ENCODE measurements at places on chromosomes 3 and 15. TPM values are rescaled to one million over a fixed set of nuclear protein-coding genes. Genes with fewer than 3 reads are reported as not detected.

DNA sequence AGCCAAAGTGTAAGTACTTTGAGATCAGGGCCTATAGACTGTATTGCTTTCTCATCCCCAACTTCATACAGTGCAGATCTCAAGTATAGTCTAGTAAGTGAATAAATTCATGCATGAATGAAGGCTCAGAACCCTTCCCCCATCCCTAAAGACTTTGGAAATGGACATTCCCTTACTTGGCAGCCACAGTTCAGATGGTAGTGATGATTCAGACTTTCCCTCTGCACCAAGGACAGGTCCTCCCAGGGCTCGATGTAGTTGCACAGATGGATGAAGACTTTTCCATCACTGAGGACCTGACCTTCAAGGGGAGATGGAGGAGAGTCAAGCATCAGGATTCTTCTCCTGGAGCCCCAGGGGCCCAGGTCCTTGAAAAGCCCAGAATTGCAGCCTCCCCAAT is 4.6 kb downstream of the TIMP4 start:
- DNase-seq = no peak

DNA sequence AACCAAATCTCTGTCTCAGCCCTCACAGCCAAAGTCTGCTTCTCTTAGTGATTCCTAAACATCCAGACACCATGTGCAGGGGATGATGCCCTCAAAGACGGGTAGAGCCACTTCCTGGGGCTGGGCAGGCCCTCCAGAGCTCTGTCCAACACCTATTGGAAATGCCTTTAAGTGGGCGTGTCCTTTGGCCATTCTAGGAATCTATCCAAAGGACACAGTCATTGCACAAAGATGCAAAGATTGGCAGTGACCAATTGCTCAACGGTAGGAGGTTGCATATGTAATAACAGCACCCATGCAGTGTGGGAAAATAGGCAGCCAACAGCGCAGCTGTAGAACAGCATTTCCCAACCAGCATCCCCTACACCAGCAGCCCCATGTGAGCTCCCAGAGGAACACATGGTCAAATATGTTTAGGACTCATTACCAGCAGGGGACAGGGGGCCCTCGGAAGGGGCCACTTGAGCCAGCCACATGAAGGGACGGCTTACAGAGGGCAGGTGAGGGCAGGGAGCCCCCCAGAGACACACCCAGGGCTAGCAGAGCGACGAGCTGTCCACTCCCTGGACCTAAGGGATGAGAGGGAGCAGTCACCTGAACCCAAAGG is 142.8 kb upstream of the IQSEC1 start:
- no peak for DNase-seq

DNA sequence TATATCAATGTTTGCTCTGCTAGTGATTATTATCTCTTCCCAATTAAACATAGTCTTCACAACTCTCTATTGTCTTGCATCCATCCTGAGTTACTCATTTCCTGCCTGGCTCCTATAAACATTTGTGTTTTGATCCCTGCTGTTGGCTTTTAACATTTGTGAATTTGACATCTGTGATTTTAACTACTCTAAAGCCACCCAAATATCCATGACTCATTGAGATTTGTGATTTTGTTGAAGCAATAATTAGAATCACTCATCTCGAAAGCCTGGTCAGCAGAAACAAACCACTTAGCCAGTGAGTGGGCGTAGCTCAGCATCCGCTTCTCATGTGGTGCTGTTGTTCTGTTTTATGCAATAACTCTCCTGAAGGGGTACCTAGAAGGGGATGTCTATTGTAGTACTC is 174.3 kb upstream of the ZBTB20 start:
- DNase-seq = no peak

- no peak for DNase-seq
Measured at GRCh38 chr3:129958755-129959154, 15.8 kb upstream of the TRH start.

DNA sequence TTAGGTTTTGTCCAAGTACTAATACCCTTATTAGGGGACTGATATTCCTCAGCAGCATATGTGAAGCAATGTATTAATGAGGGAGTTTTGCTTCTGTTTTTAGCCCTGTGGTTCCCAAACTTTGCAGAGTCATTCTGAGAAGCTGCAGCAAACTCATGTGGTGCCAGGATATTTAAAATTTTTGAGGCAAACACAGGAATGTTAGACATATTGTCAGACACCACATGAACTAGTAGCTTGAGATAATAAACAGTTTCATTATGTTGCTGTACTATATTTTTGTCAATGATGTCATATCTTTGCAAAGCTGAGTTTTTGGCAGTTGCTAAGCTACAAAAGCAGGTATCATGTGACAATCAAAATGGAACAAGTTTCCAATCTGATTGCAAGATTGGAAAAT is 36.6 kb downstream of the ATP6V1A start:
- DNase-seq = peak; percentile 2

DNA sequence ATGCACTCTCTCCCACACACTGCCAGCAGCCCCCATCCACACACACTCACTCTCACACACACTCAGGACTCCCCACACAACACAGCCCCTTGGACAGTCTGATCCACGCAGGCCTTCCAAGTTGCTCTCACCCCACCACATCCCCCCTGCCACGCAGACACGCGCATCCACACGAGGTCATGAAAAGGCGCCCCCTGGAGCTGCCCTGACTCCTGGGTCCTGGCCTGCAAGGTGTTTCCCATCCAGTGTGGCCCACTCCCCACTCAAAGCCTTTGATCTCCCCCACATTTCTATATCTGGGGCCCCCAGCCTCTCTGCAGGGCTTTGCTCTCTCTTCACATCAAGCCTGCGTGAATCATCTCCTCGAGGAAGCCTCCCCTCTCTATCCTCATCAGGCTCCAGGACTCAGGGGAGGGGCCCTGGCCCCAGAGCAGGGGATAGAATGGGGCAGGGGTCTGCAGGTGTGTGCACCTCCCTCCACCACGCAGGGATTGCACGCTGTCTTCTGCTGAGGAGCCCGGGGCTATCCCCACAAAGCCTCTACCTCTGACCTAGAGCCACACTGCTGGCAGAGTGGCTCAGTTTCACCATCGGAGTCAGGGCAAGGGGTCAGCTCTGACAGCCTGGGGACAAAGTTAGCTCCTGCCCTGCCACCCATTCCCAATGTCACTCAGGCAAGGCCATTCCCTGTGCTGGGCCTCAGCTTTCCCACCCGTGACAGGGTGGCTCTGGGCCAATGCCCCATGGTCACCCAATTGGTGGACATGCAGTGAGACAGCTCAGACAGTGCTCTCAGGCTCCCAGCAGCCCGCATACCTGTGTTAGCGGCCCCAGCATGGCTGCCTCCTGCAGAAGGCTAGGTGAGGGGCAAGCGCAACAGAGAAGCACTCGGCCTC is 6.4 kb downstream of the MYL3 start:
- no peak for DNase-seq

DNA sequence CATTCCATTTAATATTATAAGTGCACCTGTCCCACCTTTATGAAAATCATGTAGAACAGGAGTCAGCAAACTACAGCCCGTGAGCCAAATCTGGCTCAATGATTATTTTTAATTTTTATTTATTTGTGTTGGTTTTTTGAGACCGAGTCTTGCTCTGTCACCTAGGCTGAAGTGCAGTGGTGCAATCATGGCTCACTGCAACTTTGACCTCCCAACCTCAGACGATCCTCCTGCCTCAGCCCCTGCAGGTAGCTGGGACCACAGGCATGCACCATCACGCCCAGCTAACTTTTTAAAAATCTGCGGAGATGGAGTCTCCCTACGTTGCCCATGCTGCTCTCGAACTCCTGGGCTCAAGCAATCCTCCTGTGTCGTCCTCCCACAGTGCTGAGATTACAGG is 42.0 kb downstream of the MYO1E start:
- DNase-seq = no peak

DENND6A gene
- total RNA-seq = 25.7 TPM

- DNase-seq = no peak
Measured at GRCh38 chr3:106172780-106173179, 304.0 kb upstream of the CBLB start.

DNA sequence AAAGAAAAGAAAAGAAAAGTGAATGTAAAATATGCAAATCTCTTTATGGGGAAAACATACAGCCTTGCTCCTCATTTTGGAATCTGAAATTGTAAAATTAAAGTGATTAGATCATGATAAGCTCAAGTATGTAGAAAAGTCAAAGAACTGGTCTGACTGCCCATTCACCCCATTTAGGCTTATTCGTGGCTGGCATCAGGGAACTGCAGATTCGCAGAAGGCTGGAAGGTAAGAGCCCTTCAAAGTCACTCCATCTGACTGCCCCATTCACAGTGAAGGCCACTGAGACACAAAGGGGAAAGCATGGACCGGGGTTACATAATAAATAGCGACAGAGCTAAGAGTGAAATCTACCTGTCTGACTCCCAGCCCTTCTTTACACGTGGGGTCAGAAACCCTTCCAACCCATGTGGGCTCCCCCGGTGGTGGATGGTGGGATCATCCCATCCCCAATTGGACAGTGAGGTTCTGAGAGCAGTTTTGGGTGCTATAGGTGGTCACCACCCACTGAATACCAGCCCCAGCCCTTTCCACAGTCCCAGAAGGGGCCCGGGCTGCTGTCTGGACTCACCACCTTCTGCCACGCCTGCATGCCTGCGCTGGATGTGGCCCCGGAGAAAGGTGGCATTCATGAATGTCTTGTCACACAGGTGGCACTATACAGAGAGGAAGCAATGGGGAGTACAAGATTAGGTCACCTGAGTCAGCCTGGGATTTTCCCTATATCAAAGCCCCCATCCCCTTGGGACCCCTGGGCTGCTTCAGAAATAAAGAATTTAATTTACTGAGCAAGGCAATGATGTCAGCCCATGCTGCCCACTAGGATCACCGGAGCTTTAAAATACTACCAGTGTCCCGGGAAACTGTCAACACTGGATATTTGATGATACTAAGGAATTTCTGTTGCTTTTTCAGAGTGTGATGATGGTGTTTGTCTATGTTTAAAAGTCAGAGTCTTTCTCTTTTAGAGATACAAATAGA is 17.9 kb downstream of the DZIP1L start:
- DNase-seq = no peak

FOXB1 gene
- total RNA-seq = not detected

- DNase-seq = no peak
Measured at GRCh38 chr3:132843349-132843748, 121.1 kb upstream of the NPHP3 start.

DNA sequence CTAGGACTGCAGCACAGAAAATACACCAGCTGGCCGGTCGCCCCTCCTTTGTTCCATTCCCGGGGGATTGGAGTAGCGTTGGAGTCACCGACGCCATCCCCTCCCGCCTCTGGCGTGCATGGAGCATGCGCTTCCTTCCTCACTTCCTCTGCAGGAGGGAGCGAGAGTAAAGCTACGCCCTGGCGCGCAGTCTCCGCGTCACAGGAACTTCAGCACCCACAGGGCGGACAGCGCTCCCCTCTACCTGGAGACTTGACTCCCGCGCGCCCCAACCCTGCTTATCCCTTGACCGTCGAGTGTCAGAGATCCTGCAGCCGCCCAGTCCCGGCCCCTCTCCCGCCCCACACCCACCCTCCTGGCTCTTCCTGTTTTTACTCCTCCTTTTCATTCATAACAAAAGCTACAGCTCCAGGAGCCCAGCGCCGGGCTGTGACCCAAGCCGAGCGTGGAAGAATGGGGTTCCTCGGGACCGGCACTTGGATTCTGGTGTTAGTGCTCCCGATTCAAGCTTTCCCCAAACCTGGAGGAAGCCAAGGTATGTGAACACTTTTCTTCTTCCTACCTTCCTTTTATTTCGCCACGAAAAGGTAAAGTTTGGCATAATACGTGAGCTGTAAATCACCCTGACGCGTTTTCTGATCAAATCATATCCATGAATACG is at the start of gene SCG3:
SCG3 (plus strand) TSS at position 201 of the 661 bp plus-strand sequence; CDS start at position 454, 253 bp downstream.
- peak; percentile 88 for DNase-seq

DNA sequence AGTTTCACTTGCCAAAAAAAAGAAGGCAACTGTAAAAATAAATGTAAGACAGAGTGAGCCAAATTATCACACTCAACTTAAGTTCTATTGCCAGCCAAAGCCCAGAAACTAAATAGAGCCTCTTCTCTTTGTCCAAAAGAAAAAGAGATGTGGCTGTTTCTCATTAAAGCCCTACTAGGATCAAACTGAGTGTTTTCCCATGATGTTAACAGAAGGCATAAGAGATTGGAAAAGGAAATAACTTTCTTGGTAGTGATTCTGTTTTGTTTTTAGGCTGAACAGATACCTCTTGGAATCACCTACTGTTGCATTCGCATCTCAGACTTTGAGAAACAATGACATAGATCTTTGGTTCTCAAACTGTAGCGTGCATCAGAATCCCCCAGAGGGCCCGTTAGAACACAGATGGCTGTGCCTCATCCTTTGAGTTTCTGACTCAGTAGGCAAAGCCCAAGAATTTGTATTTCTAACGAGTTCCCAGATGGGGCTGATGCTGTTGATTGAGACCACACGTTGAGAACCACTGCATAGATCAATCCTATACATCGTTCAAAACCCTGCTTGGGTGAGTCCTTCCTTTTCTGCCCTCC is 42.5 kb upstream of the SRGAP3 start:
- DNase-seq = peak; percentile 21

DNA sequence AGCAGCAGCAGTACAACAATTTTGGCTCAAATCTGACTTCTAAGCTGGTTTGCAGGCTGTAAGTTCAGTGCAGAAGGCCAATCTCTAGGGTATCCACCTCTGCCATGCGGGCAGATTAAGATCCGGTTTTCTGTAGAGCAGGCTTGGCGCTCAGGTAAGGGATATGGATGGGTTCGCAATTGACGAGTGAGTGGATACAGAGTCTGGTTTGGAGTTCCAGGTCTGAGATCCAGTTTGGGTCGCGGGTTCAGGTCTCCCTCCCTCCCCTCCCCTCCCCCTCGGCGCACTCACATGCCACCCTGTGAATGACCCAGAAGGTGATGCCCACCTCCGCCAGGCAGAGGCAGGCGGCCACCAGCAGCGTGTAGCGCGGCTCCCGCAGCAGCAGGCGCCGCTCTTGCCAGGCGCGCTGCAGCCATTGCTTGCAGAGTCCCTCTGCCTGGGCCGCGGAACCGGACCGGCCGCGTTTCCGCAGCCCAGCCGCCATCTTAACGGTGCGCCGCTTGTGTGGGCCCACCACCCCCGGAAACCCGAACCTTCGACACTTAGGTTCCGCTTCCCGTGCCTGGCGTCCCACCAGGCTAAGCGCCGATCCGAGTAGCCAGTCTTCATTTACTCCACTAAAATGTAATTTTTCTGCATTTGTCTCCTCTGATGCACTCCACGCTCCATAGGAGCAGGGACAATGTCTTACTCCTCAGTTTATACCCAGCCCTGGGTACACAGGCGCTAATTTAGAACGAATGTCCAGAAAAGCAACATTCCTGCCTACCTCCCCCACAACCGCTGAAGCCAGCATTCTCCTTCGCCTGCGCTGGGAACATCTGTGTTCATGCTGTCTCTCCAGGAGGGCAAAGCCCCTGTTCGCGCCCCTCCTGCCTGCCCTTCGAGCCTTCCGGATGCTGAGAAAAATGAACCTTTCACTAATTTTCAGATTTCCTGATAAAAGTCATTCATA is at the start of gene ALG3:
ALG3 (minus strand) TSS at position 509 of the 958 bp plus-strand sequence; CDS start at position 487, 22 bp downstream.
- peak; percentile 93 for DNase-seq

GRCh38 chr3:117540597-117540996 is 831.0 kb downstream of the TUSC7 start:
- DNase-seq = no peak

DNA sequence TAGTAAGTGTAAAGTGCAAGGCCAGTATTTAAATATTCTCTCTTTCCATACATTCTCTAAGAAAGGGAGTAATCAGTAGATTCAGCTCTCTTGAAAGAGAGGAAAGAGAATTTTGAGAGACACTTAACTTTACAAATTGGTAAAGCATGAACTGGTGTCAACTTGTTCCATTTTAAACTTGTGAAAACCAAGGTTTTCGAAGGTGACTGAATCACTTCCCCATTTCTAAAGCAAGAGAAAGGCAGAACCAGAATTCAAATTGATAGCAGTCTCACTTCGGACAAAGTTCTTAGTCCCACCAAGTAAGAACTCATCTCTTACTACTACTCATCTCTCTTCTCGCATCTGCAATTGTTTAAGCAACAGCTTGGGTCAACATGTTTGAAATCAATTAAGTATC is 22.4 kb downstream of the TJP1 start:
- no peak for DNase-seq

SPTBN5 gene
- total RNA-seq = 2.2 TPM

A4GNT gene
- total RNA-seq = not detected
